ENCODE measurements at places on chromosomes 16 and 17. TPM values are rescaled to one million over a fixed set of nuclear protein-coding genes. Genes with fewer than 3 reads are reported as not detected.

DNA sequence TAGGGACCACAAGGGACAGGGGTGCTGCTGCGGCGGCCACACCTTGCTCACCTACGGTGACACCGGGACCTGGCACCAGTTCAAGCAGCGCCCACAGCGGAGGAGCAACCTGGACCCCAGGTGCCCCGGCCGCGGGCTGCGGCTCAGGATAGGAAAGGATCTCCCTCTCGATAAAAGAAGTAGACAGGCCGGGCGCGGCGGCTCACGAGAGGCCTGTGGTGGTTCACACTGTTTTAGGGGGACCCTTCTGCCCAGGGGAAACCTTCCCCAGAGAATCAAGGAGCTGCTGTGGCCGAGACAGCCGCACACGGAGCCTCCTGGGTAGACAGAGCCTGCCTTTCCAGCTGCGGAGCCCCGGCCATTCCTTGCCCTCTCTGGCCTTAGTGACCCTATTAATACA is 17.9 kb upstream of the ATP2A3 start:
- no peak for DNase-seq
- H3K27ac ChIP-seq = no peak overlapping the region
- H3K4me3 ChIP-seq = no peak overlapping the region

GRCh38 chr16:14028202-14028601 is 42.9 kb upstream of the MRTFB start:
- H3K27me3 ChIP-seq = peaks cover 27% of the 10 kb centered on the region
- peaks cover 5% of the 10 kb centered on the region for H3K4me1 ChIP-seq
- H3K36me3 ChIP-seq = no peaks in the 10 kb centered on the region
- H3K27ac ChIP-seq = no peak overlapping the region
- H3K4me3 ChIP-seq = no peak overlapping the region

DNA sequence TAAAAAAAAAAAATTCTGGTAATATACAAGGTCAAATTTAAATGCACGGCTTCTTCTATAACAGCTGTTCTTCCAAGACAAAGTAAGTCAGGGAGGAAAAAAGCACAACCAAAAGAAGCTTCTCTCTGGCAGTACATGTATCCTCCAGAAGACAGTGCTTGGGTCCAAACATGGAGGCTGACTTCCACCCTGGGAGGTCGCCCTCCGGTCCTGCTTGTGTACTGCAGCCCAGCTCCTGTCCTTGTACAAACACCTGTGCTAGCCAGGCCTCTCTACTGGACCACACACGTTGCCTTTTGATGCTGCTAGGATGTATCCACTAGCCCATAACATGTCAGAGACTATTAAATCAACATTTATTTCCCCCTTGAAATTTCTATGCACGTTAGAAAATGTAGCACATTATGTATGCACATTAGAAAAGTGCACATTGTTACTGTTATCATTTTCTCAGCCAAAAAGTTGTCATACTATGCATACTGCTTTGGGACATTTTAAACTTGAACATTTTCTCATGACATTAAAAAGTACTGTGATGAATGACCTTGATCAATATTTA is 21.9 kb downstream of the TEKT3 start:
- H3K4me3 ChIP-seq = no peak overlapping the region
- H3K36me3 ChIP-seq = peaks cover 1% of the 10 kb centered on the region
- peaks cover 7% of the 10 kb centered on the region for H3K4me1 ChIP-seq
- no peak for DNase-seq
- no peaks in the 10 kb centered on the region for H3K27me3 ChIP-seq

GRCh38 chr17:79168486-79169055 is 93.9 kb downstream of the ENGASE start:
- no peak for DNase-seq
- no peak overlapping the region for H3K4me3 ChIP-seq
- no peaks in the 10 kb centered on the region for H3K4me1 ChIP-seq

Gene VEZF1
- total RNA-seq = 50.8 TPM

Gene KCNJ18
- total RNA-seq = not detected

DNA sequence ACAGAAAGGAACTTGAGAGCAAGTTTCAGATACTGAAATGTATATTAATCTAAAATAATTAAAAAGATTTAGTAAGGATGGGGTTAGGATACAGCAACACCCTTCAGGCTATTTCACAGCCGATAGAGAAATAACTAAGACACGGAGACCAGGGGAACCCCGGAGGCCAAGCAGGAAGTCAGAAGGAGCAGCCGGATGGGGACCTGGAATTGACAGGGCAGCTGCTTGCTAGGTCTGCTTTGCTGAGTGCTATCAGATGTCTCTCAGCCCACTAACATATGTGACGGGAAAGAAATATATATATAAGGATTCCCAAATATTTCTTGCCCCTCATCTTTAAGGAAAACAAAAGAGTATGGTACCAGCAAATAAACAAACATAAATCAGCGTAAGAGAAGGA is 154.1 kb upstream of the CDH5 start:
- H3K36me3 ChIP-seq = no peaks in the 10 kb centered on the region
- H3K4me1 ChIP-seq = peaks cover 17% of the 10 kb centered on the region
- H3K4me3 ChIP-seq = no peak overlapping the region
- H3K27ac ChIP-seq = no peak overlapping the region
- no peaks in the 10 kb centered on the region for H3K27me3 ChIP-seq
- DNase-seq = peak; percentile 48

DNA sequence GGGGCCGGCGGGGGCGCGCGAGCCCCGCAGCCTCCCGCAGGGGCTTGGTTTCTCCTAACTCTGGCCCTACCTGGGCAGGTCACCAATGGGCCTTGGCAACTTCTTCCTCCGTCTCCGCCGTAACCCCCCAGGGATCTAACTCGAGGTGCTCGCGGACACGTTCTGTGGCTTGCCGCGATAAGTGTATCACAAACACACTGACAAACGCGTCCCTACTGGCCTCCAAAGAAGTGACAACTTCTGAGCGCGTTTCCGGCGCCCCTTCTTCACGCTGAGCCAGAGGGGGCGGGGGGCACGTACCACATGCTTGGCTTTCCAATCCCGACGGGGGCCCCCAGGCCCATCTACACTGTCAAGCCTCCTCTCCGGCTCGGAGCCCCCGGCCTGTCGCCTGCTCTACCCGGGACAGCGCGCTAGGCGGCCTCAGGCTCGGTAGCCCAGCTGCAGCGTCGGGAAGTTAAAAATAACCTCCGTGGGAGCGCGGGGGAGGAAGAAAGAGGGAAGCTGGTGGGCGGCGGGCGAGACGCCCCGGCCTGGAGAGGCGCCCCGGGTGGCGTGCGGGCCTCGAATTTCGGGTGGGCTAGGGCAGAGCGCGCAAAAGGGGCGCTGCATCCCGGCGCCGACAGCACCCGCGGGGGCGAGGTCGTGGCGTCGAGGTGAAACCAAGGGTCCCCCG is 725 bp upstream of the SPHK1 start:
- no peaks in the 10 kb centered on the region for H3K36me3 ChIP-seq
- peak overlapping the region; percentile 84 for H3K4me3 ChIP-seq
- H3K27ac ChIP-seq = peak overlapping the region; percentile 73
- H3K27me3 ChIP-seq = no peaks in the 10 kb centered on the region
- no peak for DNase-seq

Gene CARD14
- 0.16 TPM for total RNA-seq

Gene IRX3
- total RNA-seq = 0.91 TPM

Gene ZSWIM7
- total RNA-seq = 20.3 TPM

Gene CLEC19A
- total RNA-seq = not detected

DNA sequence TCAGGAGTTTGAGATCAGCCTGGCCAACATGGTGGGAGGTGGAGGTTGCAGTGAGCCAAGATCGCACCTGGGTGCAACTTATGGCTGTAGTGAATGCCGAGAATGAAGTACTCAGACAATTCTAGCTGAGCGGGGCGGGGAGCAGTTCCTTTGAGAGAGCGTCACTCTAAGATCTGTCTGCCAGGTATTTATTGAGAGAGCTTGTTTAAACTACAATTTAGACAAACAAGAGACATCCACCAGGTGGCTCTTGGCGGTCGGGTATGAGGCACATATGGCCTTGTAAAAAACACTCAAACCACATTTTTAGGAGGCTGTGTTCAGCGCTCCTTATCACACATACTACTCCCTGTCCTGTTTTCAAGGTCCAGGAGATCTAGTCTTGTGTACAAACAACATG is 40.6 kb upstream of the CDH1 start:
- H3K4me1 ChIP-seq = peaks cover 9% of the 10 kb centered on the region
- H3K27ac ChIP-seq = no peak overlapping the region
- DNase-seq = no peak
- peaks cover 2% of the 10 kb centered on the region for H3K36me3 ChIP-seq
- no peak overlapping the region for H3K4me3 ChIP-seq
- H3K27me3 ChIP-seq = no peaks in the 10 kb centered on the region

DNA sequence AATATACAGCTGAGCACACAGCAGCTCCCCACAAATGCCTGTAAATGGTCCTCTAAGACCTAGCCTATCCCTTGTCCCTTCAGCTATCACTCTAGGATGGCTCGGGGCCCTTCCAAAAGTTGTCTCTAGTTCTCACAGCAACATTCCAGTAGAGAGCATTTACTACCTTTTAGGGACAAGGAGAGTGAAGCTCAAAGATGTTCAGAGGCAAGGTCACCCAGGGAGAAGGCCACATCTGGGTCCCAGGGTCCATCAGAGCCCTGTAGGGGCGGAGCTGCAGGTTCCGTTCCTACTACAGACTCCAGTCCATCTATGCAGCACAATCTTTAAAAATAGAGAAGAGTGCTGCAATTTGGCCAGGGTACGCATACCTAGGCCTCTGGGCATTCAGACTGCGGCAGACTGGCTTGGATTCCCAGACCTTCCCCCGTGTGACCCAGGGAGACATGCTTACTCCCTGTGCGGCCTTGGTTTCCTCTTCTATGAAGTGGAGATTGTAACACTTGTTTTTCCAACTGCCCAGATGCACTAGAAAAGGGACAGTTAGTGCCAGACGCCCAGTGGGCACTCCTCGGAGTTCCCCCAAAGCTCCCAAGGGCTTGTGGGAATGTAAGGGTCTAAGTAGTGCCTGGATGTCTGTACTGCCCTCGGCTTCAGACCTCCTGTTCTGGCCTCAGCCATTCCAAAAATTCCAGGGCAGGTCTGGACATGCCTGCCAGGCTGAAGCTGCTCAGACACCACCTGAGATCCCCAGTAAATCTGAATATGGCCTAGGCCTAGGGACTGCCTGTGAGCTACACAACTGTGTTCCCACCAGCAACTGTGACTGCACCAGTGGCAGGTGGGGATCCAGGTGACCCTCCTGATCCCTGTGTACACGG is 2.5 kb downstream of the SLC12A4 start:
- H3K4me1 ChIP-seq = peaks cover 42% of the 10 kb centered on the region
- no peaks in the 10 kb centered on the region for H3K27me3 ChIP-seq
- no peak for DNase-seq

DNA sequence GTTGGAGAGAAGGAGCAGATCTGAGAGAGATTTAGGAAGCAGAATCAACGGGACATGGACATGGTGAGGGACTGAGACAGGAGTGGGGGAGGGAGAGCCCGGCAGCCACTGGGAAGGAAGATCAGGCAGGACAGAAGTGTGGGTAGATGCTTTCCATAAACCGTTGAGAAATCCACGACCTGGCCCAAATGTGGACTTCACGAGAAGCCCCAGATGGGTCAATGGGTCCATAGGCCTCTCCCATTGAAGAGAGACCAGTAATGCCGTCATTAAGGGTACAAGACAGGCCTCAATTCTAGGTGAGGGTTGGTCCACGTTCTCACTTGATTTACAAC is 530 bp upstream of the CCL22 start:
- no peaks in the 10 kb centered on the region for H3K4me1 ChIP-seq
- peaks cover 36% of the 10 kb centered on the region for H3K27me3 ChIP-seq
- H3K27ac ChIP-seq = no peak overlapping the region
- no peaks in the 10 kb centered on the region for H3K36me3 ChIP-seq
- no peak for DNase-seq

Gene KRTAP4-9
- not detected for total RNA-seq

Gene CNTNAP4
- total RNA-seq = not detected

DNA sequence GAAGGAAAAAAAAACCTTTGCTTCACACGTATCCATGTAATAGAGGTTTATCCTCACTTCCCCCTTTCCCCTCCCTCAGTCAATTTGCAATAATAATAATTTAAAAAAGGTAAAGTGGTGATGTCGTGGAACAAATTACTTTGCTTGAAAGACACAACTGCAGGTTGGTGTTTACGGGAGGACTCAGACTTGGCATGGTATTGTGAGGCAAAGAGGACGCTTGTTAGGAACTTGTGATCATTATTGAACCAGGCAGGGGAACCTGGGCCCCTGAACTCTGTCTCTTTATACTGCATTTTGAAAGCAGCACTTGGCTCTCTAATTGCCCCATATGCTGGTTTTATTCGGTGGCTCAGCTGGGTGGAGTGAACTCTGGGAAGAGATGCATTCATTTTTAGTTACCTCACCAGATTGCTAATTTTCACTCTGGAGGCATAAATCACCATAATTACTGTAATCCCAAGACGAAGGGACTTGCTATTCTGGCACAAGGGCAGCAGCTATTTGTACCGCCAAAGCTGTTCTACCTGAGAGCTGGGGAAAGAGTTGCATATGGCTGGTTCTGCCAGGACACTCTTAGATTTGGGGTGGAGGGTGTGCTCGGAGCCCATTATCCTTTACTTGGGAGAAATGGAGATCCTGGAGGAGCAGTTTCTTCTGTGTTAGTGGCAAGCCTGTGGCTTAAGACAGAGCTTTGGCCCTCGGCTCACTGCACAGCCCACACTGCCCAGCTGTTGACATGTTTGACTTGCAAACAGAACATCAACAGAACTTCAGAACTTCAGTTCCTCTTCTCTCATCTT is 5.7 kb upstream of the DHX8 start:
- H3K4me1 ChIP-seq = peaks cover 2% of the 10 kb centered on the region
- no peak overlapping the region for H3K4me3 ChIP-seq
- H3K27me3 ChIP-seq = no peaks in the 10 kb centered on the region
- H3K36me3 ChIP-seq = no peaks in the 10 kb centered on the region
- no peak for DNase-seq

DNA sequence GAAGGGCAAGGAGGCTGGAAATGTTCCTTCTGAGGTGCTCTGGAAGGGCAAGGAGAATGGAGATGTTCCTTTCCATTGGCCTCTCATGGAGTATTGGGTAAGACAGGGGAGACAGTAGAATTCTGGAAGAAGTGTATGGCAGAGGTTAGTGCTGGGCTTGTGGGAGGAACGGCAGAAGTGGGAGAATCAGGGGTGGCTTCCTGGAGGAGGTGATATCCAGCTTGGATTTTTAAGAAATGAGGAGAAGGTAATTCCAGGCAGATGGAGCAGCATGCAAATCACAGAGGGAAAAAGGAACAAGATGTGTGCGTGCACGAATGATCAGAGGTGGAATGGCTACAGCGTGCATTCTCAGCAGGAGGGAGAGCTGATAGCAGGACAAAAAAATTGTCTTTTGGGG is 45.1 kb upstream of the ASIC2 start:
- no peak for DNase-seq
- no peak overlapping the region for H3K27ac ChIP-seq
- no peak overlapping the region for H3K4me3 ChIP-seq

Gene HOXB9
- total RNA-seq = not detected

DNA sequence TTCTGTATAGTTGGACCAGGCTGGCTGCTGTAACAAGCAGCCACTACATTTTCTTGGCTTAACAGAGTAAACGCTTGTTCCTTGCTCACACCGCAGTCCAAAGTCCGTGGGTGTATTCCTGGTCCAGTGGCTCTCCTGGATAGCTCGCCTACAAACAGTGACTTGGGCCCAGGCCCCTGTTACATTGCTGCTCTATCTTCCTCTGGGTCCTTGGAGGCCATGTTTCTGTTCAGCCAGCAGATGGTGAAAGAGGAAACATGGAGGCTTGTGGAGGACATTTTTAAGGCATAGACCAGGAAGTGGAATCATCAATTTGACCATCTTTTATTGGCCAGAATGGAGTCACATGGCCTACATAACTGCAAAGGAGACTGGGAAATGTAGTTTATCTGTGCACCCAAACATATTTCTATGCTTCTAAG is 55.1 kb downstream of the ATP2C2 start:
- no peak overlapping the region for H3K27ac ChIP-seq
- DNase-seq = no peak
- H3K4me1 ChIP-seq = no peaks in the 10 kb centered on the region

Data from osteocyte (in vitro differentiated cells).